ENCODE measurements at places on chromosomes 16 and 17.

- DNase-seq, result no peak
Measured at GRCh38 chr16:2468233-2468724, 2.8 kb upstream of the NTN3 start.

GRCh38 chr17:72488555-72489271, 367.9 kb downstream of the SOX9 start:
- DNase-seq, result no peak

GRCh38 chr17:45338996-45339535, 22.2 kb upstream of the MAP3K14 start:
- DNase-seq, result no peak

- DNase-seq, result no peak
Measured at GRCh38 chr17:74578979-74579378, 11.7 kb upstream of the CD300H start.

GRCh38 chr16:71540-72401, 660 bp downstream of the RHBDF1 start:
- DNase-seq, result no peak

DNA sequence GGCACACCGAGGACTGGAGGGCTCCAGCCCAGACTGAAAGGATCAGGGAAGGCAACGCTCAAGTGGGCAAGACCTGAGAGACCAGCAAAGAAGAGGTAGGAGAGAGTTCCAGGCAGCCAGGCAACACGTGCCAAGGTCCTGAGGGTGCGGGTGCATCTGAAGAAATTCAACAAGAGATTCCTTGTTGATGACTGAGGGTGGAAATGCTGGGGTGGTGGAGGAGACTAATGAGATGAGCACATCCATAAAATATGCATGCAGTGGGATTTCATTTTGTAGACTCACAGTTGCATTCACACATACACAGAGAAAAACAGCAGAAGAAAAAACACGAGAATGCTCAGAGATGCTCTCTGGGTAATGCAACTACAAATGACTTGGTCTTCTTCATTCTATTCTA, 154.8 kb upstream of the FOXF1 start:
- no peak for DNase-seq

DNA sequence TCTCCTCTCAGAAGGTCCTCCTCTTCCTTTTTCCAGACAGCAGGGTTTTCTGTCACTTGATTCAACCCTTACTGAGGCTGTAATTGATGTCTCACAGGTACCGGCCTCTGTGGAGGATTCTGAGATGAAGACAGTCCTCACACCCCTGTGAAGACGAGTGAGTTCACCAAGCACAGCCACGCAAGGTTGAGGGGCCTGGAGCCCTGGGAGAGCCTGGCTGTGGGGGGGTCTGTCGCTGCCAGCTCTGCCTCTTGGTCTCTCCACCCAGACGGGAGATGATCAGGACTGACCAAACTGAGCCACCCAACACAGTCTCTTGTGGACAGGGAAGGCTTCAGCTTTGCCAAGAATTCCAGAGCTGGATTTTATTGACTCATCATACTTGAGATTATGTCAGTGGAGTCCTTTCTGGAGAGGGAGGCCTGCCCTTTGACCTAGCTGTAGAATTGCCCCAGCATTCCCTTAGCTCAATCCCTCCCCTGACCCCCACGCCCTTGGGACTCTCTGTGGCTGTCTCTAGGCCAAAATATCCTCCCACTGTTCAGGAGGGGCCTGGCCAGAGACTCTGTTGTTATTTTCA, 51.1 kb upstream of the CRHR1 start:
- DNase-seq, result no peak

DNA sequence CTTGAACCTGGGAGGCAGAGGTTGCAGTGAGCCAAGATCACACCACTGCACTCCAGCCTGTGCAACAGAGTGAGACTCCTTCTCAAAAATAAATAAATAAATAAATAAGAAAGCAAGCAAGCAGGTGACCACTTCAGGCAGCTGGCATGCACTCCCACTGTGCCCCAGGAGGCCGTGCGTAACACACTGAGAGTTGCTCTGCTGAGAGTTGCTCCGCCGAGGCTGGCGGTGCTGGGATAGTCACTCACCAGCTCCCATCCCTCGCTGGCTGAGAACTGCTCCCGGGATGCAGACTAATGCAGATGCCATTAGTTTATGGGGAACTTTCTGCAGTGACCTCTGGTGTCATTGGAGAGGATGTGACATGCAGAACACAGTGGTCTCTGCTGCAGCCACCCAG, 105.7 kb upstream of the PLCG2 start:
- no peak for DNase-seq

DNA sequence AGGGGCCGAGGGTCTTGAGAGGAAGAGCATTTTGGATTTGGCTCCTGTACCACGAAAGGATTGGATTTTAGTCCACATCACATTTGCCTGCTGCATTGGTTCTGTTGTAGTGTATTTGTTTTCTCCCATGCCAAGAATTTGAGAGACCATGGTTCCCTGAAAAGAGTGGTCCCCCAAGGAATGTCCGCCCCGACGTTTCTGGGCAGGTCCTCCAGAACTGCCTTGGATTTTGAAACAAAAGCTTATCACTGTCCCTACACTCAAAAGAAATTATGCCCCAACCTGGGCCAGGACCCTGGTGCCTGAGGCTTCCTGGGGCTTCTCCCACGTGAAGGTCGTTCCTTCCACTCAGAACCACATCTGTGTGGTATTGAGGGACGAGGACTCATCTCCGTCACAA, 10.8 kb downstream of the NTN1 start:
- no peak for DNase-seq

GRCh38 chr17:1563786-1564613, 1.4 kb upstream of the PITPNA start:
- DNase-seq, result no peak

GRCh38 chr17:81341516-81342268, 46.6 kb upstream of the SLC38A10 start:
- no peak for DNase-seq

DNA sequence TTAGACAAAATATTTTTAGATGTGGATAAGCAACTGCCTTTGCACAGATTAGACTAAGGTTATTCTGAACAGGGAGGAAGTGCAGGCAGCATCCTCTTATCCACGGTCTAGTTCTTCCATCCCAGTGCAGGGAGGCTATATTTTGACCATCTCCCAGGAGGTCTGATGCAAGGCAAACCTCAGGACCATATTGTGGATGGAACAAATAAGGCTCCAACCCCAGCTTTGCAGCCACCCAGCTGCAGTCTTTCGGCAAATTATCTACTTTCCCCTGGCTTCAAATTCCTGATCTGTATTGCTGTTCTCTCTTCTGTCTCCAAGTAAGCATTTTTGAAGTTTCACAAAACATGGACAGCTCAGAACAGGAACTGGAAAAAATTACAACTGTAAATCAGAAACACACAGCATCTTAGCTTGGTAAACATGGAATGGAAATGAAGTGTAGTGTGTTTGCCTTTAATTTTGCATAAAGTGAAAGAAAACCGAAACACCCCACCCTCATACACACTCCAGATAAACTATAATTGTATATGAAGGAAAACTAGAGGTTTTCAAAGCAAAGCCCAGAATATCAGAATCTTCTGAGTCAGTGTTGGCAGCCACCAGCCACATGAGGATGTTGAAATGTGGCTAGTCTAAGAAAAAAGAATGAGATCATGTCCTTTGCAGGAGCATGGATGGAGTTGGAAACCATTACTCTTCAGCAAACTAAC, 33.5 kb upstream of the MON1B start:
- DNase-seq, result no peak

DNA sequence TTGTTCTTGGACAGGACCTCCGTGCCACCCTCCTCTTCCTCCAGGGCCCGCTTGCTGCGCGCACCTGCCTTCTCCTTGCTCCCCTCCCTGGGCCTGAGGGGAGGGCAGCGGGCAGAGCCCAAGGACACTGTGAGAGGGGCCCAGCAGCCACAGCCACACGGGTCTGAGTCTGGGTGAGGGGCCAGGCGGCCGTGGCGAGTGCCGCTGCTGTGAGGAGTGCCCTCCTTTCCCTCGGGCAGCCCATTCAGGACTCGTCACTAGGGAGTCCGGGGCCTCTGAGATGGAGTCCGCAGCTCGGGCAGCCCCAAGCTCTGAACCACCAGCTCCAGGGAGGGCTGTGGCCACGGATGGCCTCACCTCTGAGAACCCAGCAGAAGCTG, 5.6 kb downstream of the DUS1L start:
- no peak for DNase-seq

- no peak for DNase-seq
Measured at GRCh38 chr16:349211-349610, 3.3 kb downstream of the AXIN1 start.

DNA sequence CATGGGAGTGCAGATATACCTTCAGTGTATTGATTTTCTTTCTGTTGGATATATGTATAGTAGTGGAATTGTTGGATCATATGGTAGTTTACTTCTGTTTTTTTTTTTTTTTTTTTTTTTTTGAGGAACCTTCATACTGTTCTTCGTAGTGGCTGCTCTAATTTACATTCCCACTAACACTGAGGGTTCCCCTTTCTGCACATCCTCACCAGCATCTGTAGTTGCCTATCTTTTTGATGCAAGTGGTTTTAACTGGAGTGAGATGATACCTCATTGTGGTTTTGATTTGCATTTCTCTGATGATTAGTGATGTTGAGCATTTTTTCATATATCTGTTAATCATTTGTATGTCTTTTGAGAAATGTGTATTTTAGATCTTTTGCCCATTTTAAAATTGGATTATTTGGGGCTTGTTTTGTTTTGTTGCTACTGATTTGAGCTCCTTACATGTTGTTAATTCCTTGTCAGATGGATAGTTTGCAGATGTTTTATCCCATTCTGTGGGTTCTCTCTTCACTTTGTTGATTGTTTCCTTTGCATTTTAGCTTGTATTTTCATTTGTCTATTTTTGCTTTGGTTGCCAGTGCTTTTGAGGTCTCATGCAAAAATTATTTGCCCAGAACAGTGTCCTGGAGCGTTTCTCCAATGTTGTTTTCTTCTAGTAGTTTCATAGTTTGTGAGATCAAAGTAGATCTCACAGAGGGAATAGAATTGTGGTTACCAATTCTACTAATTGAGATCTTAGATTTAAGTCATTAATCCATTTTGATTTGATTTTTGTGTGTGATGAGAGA, 25.0 kb upstream of the BCAS3 start:
- no peak for DNase-seq

GRCh38 chr17:77882481-77883212, 75.9 kb upstream of the TNRC6C start:
- no peak for DNase-seq

- DNase-seq, result no peak
Measured at GRCh38 chr17:70124723-70125122, 44.6 kb upstream of the KCNJ2 start.

DNA sequence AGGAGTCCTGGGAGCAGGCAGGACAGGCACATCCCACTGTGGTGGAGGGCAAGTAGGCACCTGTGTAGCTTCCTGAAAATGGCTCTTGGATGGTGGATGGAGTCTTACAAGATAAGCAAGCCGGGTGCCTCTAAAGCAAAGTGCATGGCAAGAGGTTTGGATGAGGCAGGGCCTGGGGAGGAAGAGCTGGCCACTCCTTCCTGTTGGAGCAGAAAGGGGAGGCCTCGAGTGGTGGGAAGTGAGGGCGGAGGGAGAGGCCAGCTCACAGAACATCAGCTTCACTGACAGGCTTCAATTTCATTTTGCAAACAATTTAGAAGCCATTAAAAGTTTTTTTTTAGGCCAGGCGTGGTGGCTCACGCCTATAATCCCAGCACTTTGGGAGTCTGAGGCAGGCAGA, 31.0 kb downstream of the CD300A start:
- no peak for DNase-seq
